ENCODE measurements at places on chromosomes 3 and 15.
A peak's percentile ranks its signal among the peaks of the same experiment; 100 is the strongest.

DNA sequence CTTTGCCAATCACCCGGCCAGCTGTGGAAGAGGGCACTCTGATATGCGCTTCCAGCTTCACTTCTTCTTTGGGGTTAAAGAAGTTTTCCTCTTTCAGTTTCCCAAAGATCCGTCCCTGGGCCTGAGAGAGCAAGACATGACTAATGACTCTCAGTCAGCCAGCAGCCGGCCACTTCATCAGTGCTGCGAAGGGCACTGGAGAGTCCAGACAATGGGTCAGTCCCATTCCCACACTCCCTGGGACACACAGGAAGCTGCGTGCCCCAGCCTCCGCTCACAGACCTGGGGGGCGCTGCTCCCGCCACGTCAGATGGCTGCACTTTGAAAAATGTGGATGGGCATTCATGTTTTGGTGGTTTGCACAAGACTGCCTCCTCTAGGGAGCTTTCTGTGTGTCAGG is 63.3 kb downstream of the SENP2 start:
- DNase-seq, result no peak

DNA sequence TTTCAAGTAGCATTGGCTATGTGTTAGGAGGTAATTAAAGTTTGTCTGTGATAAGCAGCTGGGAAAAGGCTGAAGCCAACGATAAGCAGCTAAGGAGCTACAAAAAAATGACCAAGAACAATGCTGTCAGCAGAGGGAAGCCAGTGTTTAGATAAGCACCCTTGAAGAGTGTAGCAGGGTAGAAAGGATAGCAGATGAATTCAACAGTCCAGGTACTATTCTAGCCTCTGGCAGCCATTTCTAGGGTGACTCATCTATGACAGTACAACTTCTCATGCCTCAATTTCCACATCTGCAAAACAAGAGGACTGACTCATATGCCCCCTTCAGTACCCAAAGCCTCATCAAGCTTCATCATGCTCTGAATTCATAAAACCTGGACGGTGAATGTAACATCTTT is 617.6 kb upstream of the UBE2E2 start:
- no peak for DNase-seq

DNA sequence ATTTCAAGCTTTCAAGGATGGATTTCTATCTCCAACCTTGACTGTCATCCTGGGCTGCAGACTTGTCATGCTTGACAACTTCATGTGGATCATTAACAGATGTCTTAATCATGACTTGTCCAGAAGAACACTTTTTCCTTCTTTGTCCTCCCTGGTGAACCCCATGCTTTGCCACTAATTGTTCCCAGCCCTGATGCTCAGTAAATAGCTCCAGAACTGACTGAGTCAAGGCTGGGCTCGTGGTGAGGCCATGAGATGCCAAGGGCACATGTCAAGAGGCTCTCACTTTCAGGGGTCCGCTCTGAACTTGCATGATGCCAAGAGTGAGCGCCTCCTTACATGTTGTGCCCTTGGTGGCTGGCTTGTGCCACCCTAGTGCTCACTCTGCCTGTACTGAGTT is 48.9 kb upstream of the KY start:
- DNase-seq, result no peak

- DNase-seq, result no peak
These were observed 20.2 kb downstream of the ADGRG7 start for GRCh38 chr3:100629421-100630127.

GRCh38 chr3:40725031-40725430 is 200.3 kb downstream of the ZNF621 start:
- no peak for DNase-seq

- peak; percentile 4 for DNase-seq
These were observed 169.4 kb downstream of the FNDC3B start for GRCh38 chr3:172208586-172209332.

DNA sequence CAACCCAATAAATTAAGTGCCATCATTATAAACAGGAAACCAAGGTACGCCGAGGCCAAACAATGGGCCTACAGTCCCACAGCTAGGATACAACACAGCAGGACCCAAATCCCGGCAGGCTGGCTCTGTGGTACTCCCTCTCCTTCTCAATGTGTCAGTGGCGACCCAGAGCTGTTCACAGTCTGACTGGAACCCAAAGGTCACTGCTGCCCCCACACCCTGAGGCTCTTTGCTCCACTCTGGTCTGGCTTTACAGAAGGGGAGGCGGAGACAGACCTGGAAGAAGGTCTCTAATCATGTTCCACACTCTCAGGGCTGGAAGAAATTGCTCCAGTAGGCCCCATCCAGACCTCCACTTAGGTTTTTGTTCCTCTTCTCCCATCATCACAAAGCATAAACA is 48.5 kb upstream of the LMCD1 start:
- no peak for DNase-seq

- no peak for DNase-seq
These were observed 893.3 kb upstream of the GBE1 start for GRCh38 chr3:82654708-82655107.

DNA sequence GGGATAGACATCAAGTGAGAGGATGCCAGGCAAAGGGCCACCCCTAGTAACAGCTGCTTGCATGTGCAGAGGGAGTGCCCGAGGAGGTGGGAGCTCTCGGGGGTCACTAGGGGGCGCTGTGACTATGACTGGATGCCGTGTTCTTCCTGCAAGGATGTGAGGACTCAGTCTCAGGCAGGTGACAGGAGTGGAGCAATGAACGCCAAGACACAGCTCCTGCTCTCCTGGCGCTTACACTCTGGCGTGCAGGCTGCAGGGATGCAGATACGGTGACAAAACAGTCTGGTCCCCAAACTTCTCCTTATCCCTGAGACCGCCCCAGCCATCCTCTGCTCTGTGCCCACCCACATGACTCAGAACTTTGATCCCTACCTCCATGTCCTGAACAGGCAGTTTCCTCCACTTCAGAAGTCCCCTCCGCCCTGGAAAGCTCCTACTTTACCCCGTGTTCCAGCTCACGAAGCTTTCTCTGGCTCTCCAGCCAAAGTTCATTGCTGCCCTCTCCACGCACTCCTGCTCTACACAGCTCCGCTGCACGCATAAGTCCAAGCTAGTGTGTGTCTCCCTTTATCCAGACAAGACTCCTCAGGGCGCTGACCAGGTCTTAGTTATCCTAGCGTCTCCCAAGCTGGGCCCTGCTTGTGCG is 14.7 kb downstream of the RHOV start:
- DNase-seq, result peak; percentile 84

DNA sequence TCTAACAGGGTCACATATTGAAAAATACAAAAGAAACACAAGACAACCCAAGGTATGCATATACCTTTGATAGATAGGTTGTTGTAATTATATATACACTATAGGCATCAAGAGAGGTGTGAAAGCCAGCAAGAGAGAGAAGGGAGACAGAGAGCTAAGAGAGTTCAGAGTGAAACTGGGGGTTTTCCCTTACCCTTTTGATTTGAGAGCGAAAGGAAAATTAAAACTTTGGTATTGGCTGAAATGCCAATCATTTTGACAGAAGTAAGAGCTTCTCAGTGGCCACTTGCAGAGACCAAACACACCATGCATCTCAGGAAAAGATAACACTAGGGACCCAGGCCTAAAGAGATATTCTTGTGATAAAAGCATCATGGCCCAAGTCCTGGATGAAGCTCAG is 183.6 kb downstream of the SHOX2 start:
- DNase-seq, result no peak

GRCh38 chr3:106339551-106339950 is 470.7 kb upstream of the CBLB start:
- DNase-seq, result no peak

- no peak for DNase-seq
These were observed 228.1 kb upstream of the AZI2 start for GRCh38 chr3:28576614-28577200.

DNA sequence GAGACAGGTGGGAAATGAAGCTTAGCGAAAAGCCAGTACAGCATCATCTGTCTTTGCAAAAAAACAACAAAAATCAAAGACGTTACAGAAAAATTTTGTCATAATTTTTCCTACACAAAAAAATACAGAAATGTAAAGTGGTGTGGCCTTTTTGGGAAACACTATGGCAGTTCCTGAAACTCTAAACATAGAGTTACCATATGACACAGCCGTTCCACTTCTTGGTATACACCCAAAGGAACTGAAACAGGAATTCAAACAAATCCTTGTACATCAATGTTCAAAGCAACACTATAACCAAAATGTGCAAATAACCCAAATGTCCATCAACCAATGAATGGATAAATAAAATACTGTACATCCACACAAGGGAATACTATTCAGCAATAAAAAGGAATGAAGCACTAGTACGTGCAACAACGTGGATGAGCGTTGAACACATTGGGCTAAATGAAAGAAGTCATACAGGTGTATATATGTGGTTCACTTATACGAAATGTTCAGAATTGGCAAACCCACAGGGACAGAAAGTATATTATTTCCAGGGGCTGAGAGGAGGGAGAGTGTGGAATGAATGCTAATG is 46.8 kb downstream of the GLB1 start:
- no peak for DNase-seq

DNA sequence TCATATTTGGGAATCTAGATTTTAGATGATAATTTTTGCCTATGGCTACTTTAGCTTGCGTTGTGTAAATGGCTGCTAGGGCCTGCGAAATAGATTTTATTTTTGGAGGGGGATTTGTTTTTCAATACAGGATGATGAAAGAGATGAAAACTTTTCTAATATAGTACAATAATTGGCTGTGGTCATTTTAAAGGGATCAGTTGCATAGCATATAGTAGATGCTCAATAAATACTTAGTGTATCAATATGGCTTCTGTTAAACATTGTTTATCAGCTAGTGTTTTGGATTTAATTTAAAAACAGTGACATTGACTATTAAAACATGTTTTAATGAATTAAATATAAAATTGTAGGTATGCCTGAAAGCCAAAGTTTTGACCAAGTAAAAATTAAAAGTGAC is 6.9 kb upstream of the CHD2 start:
- no peak for DNase-seq

- no peak for DNase-seq
These were observed 278.4 kb downstream of the MFSD1 start for GRCh38 chr3:159080256-159080655.

GRCh38 chr3:1381647-1382036 is 288.8 kb downstream of the CNTN6 start:
- no peak for DNase-seq

DNA sequence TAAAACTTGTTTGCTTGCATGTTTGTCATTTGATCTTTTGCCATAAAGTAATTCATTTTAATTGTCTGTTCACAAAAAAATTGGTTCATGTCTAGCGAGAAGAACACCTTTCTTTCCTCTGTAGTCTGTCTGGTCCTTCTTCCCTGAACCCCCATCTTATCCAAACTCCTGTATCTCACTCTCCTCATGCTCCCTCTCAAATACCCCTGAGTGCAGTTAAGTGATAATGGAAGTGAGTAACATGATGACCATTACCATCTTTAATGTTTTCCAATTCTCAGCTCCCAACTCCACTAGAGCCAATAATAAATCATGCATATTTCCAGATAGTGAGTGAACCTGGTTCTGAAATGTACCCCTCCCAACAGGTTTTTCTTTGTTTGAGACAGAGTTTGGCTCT is 14.2 kb upstream of the KCNMB3 start:
- no peak for DNase-seq

DNA sequence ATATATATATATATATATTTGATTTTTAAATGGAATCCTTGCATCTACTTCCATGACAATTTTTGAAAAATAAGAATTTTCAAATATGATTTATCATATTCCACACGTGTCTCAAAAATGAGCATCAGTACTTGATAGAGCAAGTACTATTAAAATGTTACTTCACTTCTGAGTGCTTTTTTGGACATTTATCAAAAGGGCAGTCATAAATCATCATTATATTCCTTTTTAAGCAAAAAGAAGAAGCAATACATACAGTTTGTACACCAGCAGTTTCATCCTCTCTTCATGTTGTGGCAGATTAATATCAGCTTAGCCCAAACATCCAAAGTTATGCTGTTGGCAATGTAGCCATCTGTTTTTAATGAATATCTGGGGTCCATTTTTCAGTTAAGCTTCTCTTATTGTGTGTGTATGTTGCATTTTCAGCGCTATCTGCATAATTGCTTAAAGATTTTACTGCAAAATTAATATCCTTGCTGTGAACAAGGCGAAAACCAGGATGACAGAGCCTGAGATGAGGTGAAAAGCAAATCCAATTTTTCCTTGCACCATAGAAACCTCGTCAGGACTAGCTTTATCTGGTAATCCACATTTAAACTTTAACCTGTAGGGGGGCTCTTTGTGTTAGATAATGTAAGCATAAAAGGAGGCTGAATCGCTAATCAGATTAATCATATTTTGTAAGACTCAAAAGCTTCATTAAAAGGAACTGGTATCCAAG is 604.9 kb upstream of the AGTR1 start:
- DNase-seq, result no peak

DNA sequence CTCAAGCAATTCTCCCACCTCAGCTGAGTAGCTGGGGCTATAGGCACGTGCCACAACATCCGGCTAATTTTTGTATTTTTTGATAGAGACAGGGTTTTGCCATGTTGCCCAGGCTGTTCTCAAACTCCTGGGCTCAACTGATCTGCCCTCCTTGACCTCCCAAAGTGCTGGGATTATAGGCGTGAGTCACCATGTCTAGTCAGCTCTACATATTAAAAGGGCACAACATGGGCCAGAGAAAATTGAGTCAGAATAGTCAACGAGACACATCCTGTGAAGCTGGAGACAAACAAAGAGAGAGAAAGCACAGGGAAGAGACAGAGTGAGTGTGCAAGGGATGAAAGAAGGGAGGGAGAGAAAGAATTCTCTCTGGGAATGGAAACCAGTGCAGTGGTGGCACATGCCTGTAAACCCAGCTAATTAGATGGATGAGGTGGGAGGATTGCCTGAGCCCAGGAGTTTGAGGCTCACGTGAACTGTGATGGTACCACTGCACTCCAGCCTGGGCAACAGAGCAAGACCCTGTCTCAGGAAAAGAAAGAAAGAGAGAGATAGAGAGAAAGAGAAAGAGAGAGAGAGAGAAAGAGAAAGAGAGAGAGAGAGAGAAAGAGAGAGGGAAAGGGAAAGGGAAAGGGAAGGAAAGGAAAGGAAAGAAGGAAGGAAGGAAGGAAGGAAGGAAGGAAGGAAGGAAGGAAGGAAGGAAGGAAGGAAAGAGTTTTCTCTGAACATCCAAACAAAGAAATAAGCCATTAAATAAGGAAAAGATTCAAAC is 107.2 kb upstream of the SLC25A36 start:
- no peak for DNase-seq

- DNase-seq, result no peak
These were observed 30.6 kb downstream of the SNRK start for GRCh38 chr3:43316783-43317460.

DNA sequence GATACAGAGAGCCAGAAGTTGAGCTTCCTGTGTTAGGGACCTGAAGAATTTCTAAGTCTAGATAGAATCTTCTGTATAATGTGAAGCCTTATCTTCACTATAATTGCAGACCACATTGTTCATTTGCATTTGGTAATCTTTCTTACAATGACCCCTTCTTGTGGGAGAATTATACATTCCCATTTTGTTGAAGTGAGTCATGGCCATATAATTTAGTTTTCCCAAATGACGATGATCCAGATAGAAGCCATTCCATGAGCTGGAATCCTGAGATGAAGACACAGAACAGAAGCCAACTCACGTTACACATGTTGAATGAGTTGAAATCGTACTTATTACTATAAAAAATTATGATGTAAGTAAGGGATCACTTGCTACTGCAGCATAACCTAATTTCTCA is 187.8 kb downstream of the TUSC7 start:
- no peak for DNase-seq

GRCh38 chr15:21261965-21262850 is 178.1 kb downstream of the POTEB3 start:
- peak; percentile 23 for DNase-seq

- no peak for DNase-seq
These were observed 140.5 kb upstream of the TPM1 start for GRCh38 chr15:62901909-62902546.

GRCh38 chr15:68833700-68834331 is 13.1 kb upstream of the ANP32A start:
- DNase-seq, result no peak

Measured in hepatocyte (in vitro differentiated cells).